ENCODE measurements at places on chromosomes 4 and X. TPM values are rescaled to one million over a fixed set of nuclear protein-coding genes. Genes with fewer than 3 reads are reported as not detected.

ABCE1 gene
- total RNA-seq = 78.0 TPM

USP26 gene
- total RNA-seq = not detected

MSANTD1 gene
- 0.88 TPM for total RNA-seq

FUNDC1 gene
- 14.4 TPM for total RNA-seq

TBC1D8B gene
- total RNA-seq = 7.9 TPM

NHSL2 gene
- total RNA-seq = 5.4 TPM

GRCh38 chr4:185196437-185196836 is 7.4 kb downstream of the CFAP97 start:
- no peak for DNase-seq

DNA sequence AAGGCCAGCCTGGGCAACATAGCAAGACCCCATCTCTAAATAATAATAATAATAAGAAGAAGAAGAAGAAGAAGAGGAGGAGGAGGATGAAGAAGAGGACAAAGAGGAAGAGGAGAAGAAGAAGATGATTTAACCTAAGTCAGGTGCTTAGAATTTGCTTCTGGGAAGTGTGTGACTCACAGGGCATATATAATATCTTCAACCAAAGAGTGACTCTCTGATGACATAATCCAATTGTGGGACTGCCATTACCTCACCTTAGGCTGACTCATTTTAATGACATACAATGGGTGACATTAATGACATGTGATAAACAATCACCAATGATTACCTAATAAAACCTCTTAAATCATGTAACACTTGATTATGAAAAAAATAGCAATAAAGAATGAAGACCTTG is 32.7 kb upstream of the MBTPS2 start:
- no peak for DNase-seq

DNA sequence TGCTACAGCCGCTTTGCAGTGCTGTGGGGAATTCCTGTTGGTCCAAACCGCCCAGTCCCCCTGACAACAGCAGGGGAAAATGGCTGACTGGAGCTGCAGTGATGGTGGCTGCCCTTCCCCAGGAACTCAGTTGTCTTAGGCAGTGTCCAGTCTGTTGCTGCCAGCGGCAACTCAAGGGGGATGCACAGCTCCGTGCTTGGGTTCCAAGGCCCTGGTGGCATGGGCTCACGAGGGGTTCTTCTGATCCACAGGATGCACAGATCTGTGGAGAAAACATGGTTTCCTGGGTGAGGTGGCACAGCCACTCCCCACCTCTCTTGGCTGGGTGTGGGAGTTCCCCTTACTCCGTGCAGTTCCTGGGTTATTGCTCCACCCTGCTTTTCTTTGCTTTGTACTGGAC is 261.2 kb downstream of the TLL1 start:
- no peak for DNase-seq

DNA sequence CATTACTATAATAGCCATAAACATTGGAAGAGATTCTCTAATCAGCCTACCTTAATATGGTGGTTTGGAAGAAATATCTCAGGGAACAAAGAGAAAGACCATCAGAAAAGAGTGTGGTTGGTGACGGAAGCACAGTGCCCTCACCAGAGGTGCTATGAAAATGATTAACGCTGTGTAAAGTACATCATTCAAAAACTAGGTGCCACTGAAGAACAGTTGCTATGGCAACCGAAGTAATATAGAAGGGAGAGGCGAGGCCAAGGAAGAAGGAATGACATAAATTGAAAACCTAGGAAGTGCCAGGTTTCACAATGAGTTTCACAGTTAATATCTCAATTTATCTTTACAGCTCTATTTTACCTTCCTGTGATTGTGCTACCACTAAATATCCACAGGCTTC is 57.0 kb upstream of the ARSJ start:
- no peak for DNase-seq

GRCh38 chr4:48439988-48440387 is 43.2 kb upstream of the SLC10A4 start:
- no peak for DNase-seq

GRCh38 chr4:3067473-3068001 is 6.8 kb downstream of the HTT-AS start:
- DNase-seq = no peak

DNA sequence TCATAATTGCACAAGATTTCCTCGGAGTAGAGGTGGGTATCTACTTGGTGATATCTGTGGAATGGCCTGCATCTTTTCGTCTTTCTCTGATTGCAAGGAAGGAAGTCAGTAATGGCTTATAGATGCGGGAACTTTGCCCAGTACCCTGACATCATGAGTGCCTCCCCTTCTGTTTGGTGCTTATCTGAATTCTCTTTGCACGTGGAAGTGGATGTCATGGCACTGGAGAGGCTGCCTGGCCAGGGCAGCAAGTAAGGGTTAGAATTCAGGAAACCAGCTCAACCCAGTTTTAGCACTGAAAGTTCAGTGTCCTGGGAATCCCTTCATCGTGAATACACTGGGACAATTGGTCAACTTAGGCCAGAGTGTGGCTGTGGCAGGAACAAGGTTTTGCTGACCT is 83.5 kb upstream of the RAPGEF2 start:
- DNase-seq = no peak

DNA sequence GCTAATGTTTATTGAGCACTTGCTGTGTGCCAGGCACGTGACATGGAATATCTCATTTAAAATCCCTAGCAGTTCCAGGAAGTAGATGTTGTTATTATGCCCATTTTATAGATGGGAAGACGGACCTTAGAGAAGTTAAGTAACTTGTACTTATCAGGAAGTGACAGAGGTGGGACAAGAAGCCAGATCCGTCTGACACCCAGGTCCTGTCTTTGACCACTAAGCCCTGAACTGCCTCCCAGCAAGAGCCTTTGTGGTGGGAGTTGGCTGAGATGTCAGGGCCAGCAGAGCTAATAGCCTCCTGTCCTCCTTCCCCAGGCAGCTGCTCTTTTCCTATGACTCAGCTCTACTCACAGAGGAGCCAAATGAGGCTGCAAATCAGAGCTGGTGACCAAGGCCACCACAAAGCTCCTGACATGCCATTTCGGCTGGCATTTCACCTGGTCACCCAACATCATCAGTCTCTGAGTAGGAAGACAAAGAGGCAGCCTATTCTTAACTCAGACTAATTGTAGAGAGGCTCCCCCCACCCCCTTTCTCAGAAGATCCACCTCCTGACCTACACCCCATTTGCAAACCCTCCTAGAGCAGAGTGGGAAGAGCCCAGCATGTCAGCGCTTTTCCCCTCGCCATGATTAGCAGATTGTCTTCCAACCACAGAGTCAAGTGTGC is 175.1 kb upstream of the KIT start:
- DNase-seq = no peak

GRCh38 chr4:38294238-38294637 is 334.0 kb downstream of the PTTG2 start:
- no peak for DNase-seq

GRCh38 chr4:3369781-3370674 is 71.7 kb upstream of the HGFAC start:
- no peak for DNase-seq

Measured in breast epithelium (tissue), 4 donors.